Stimulated activated CD4-positive, alpha-beta T cell treated with anti-CD3 and anti-CD28 coated beads, Interleukin-15, amount 100 ng/mL, for 24 hours (primary cell): ENCODE measurements at places on chromosomes 6 and 20.
A peak's percentile ranks its signal among the peaks of the same experiment; 100 is the strongest.

- DNase-seq = no peak
Measured at GRCh38 chr6:150915880-150916265, 50.4 kb downstream of the MTHFD1L start.

- DNase-seq = no peak
Measured at GRCh38 chr6:64293298-64293697, 657.7 kb downstream of the PHF3 start.

DNA sequence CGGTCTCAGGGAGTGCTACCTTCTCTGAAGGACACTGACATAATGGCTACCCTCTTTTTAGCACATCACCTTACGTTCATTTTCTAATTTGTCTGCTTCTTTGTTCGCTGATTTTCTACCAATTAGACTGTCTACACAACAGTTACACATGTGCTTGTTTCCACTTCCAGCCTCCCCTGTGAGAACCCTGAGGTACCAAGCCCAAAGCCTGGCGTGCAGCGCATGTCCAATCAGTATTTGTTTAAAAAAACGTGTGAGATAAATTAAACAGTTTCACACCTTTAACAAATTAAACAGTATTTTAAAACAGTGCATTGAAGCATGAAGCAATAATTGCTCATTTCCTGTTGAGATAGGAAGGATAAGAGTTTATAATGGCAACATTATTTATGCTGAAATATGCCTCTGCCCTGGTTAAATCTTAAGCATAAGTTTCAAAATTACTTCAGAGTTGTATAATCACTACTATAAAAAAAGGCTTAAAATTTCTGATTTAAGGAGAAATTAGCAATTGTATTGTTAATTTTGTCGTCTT is 88.9 kb downstream of the MAP3K5 start:
- DNase-seq = no peak

DNA sequence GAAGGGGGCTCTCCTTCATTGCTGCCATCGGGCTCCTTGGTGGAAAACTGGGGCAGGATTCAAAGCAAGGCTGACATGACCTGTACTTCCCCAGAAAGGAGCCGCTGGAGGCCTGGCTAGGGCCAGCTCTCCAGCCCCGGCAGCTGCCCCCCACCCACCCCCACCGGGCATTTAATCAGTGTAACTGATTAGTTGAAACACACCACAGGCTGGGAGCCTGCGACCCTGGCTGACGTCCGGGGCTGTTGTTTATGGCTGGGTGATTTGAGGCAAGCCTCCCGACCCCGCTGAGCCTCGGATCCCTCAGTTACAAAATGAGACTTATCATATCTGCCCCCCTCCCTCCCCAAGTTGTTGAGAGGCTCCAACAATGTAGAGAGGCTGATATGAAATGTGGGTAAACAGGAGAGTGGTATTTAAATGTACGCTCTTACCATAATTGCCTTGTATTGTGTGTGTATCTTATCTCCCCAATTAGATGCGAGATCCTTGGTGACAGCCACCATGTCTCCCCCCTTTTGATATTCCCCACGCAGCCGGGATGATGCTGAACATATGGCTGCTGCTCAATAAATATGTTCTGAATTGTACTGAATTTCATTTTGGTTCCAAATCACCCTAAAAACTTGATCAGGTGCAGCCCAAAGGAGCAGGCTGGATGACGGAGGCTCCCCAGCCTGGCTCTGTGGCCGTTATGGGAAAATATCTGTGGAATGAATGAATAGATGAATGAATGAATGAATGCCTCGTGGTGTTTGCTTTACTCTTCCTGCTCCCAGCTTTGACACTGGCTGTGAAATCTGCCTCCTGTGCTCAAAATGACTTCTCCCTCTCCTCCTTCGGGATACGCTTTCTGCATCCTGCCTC is 31.8 kb upstream of the APCDD1L start:
- DNase-seq = no peak

GRCh38 chr20:21125849-21126580 is at the start of gene KIZ:
Gene KIZ (plus strand): TSS chr20:21126082. CDS start chr20:21126116, 34 bp downstream.
- peak; percentile 97 for DNase-seq

GRCh38 chr6:21666201-21666691 is 72.7 kb downstream of the SOX4 start:
- DNase-seq = peak; percentile 4

- no peak for DNase-seq
Measured at GRCh38 chr6:3517350-3517749, 60.5 kb upstream of the SLC22A23 start.

GRCh38 chr20:19926591-19926990 is 90.6 kb upstream of the NAA20 start:
- no peak for DNase-seq

GRCh38 chr6:20705741-20706140 is 171.5 kb downstream of the CDKAL1 start:
- no peak for DNase-seq

DNA sequence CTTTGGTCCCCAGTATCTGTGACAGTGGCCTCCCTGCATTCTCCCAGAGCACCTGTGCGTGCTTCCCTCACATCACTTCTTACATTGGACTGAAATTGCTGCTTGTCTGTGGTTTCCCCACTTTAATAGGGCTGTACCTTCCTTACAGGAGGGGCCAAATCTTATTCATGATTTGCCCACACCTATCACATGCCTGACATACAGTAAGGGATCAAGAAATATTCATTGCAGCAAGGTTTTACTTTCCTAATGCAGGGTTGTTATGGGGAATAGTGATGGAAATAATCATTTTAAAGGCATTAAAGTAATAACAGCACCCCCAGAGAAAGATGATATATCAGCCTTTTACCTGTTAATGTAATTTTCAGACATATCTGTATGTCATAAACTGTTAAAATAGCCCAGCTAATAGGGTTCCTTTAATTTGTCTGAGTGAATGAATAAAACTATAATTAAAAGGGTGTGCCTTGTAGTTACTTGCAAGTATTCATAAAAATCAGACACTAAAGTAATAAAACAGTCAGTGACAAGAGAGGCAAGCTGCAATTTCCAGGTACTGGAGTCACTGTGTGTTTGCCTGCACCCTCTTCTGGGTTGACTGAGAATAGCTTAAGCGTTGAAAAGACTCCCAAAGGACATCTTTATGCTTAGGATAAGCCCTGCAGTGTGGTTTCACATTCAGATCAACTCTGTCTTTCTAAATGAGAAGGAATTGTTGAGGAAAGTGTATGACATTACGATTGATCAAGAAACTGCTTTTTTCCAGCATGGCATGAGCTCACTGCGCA is 182.7 kb downstream of the PHACTR1 start:
- no peak for DNase-seq

- no peak for DNase-seq
Measured at GRCh38 chr6:132498638-132499037, 14.3 kb downstream of the STX7 start.

GRCh38 chr20:34010405-34010931 is 16.8 kb downstream of the RALY start:
- no peak for DNase-seq

DNA sequence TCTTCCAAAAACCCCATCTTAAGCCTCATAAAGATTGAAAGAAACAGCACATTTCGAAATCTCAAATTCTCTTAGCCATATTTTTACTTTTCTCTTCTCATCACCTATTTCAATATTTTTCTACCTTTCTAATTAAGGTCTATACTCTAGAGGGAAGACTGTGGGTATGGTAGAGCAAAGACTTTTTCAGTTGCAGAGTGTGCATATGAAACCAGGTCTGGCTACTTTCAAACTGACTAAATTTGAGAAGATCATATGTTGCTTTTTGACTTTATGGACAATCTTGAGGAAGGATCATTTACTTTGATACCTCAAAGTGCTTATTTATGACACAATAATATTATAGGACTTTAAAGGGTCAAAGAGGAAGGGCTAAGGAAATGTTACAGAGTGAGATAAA is 20.7 kb downstream of the FILIP1 start:
- no peak for DNase-seq

- no peak for DNase-seq
Measured at GRCh38 chr6:101700655-101701054, 307.1 kb downstream of the GRIK2 start.

GRCh38 chr20:12914804-12915203 is 94.0 kb upstream of the SPTLC3 start:
- DNase-seq = no peak

DNA sequence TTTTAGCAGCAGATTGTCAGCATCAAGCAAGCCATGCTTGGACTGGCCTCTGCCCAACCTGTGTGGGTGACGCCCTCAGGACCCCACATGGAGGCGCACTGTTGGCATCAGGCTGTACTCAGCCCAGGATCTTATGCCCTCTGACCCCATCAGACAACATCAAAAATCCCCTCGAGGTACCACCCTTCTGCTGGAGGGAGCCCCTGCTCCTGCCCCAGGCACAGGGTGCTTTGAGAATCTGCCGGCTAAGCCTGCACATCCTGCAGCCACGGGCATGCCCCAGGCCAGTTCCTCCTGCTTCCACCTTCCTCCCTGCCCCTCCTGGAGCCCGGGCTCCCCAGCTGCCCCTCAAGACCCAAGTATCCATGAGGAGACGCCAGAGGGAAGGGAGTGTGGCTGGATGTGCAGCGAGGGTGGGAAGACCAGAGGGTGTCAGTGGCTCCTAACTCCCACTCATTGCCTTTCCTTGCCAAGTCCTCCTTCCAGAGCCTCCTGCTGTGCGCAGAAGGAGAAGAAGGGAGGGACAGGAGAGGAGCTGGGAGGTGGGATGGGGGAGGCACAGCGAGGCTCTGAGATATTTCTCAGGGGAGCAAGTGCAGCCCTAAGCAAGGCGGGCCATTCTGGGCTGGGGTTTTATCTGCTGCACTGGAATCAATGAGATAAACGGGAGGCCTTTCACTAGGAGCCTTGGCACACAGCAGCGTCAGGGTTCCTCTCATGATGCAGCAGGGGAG is 77.4 kb upstream of the CST7 start:
- DNase-seq = no peak

- DNase-seq = no peak
Measured at GRCh38 chr20:7137395-7138151, 370.1 kb downstream of the BMP2 start.

DNA sequence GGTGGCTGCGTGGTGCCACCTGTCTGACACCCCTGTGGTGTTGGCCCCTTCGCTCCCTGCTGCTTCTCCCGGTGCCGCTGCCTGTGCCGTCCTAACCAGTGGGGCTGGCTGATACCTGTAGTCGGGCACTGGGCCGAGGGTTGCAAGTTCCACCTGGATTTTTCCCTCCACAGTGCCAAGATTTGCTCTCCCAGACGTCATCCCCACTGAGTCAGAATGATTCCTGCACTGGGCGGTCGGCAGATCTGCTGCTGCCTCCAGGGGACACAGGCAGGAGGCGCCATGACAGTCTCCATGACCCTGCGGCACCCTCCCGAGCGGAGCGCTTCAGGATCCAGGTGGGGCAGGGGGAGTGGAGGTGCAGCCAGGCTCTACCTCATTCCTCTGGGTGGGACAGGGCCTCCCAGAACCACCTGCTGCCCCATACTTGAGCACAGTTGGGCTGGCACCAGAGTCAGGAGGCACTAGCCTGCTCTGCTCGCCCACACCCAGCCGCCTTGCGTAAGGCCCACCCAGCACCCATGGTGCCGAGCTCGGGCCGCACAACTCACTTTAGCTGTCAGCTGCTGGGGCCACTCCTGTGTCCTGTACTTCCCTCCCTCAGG is 60.2 kb downstream of the TCP11 start:
- DNase-seq = no peak

DNA sequence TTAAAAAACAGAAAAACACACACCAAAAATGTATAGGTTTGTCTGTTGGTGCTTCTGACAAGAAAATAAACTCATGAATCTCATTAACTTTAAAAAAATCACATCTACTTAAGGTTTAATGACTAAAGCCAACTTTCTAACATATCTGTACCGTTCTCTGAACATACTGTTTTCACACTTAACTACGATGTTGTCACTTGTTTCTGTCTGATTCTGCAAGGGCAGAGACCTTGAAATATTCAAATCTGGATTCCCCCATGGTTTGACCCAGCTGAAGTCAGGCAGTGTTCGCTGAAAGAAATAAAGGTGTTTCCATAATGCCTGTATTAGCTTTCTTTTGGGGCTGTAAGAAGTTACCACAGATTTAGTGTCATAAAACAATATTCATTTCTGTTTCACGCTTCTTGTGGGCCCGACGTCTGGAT is 2.7 kb upstream of the ASXL1 start:
- DNase-seq = no peak

- no peak for DNase-seq
Measured at GRCh38 chr6:152295920-152296319, 341.2 kb downstream of the SYNE1 start.

DNA sequence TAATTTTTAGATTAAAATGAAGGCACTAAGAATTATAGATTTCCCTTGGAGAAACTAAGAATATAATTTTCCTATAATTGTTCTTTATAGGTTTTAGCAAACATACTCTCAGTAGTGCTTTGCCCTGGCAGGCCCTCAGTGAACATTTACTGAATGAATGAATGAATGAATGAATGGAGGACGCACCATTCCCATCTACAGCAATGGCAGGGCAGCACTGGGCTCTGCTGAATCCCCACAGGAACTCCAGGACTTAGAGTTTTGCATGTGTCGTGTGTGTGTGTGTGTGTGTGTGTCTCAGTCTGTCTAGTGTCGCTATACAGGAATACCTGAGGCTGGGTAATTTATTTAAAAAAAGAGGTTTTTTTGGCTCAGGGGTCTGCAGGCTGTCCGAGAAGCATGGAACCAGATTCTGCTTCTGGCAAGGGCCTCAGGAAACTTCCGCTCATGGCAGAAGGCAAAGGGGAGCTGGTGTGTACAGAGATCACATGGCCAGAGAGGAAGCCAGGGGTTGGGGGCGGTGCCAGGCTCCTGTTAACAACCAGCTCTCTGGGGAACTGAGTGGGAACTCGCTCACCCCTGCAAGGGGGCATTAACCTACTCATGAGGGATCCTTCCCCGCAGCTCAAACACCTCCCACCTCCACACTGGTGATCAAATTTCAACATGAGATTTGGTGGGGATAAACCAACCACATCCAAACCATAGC is 20.1 kb downstream of the RNASET2 start:
- DNase-seq = peak; percentile 45

DNA sequence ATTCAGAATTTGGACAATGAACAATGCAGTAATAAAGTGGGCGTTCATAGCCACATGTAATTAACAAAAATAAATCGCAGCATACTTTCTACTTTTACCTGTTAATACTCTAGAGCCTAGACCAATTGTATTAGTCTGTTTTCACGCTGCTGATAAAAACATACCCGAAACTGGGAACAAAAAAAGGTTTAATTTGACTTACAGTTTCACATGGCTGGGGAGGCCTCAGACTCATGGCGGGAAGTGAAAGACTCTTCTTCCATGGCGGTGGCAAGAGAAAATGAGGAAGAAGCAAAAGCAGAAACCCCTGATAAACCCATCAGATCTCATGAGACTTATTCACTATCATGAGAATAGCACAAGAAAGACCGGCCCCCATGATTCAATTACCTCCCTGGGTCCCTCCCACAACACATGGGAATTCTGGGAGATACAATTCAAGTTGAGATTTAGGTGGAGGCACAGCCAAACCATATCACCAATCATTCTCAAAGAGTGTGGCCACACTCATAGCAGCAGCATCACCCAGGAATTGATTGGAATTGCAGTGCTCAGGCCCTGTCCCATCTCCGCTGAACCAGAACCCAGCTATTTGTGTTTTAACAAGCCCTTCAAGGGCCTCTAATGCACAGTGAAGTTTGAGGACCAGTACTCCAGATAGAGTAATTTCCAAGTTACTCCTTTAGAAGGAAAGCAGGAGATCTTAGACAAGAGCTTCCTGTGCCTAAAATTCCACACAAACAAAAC is 650.0 kb downstream of the KIF16B start:
- DNase-seq = no peak

GRCh38 chr20:15716256-15716655 is 857.0 kb downstream of the KIF16B start:
- no peak for DNase-seq
